ENCODE measurements at places on chromosomes 5 and 9. TPM values are rescaled to one million over a fixed set of nuclear protein-coding genes. Genes with fewer than 3 reads are reported as not detected.

GRCh38 chr5:60668686-60669304, 31.2 kb downstream of the DEPDC1B start:
- peak; percentile 37 for DNase-seq

Gene SLCO4C1
- 0.75 TPM for polyA plus RNA-seq

Gene IL3
- 0.34 TPM for polyA plus RNA-seq

DNA sequence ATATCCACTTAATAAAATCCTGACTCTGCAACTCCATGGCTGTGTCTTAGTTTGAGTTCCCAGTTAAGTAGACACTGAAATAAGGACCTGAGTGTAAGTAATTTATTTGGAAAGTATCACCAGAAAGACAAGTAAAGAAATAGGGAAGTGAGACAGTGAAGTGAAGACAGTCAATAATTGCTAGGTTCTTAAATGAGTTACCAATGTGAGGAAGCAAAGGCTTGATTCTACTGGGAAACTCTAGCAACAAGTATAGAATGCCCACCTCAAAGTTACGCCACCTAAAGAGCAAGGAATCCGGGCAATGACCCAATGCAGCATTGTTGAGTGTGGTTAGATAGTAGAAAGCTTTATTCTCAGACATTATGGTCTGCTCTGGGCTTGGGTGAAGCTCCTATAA, 383.9 kb downstream of the TLR4 start:
- no peak for DNase-seq

DNA sequence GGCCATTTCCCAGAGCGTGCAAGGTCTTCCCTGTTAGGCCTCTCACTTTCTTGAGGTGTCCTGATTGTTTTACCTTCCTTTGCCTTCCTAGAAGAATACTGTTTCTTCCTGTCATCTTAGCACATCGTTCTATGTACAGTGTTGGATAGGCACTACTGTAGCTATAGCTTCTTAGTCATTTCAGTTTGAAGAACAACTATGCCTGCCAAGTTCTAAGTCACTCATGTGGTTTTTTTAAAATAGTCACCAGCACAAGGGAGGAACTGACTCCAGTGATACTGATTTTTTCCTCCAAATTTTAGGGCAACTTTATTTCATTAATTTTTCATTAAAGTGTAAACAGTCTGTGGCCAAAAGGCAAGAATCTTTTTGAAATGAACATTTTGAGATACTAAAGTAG, 122.4 kb upstream of the NR5A1 start:
- no peak for DNase-seq

Gene OSMR
- polyA plus RNA-seq = 32.0 TPM

Gene TRIM7
- polyA plus RNA-seq = 5.3 TPM

DNA sequence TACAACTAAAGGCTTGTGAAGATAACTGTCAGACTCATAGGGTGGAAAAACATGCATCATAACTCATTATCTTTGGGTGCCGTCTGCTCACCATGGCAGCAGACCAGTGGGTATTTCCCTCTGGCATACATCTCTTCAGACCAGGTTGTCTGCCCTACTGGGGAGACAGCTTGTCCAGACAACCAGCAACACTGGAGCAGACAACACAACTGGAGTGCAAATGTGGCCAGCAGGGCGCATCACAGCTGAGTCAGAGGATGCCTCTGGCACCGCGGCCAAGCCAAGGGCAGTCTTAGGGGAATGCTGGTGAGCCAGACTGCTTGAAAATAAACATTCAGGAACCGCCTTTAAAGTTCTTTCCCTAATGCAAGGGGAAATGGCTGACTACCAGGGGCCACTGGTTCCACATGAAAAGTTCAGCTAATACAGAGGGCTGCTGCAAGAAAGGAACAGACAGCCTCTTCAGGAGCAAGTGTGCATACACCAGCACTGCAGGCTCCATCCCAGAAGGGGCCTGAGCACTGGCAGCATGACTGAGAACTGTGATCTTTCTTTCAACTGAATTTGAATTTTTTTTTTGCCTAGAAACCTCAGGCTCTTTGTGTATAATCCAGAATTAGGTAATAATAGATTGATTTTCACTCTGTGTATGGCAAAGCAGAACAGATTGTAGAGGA, 77.3 kb downstream of the MAMDC2 start:
- DNase-seq = no peak

GRCh38 chr5:164058621-164059020, 553.2 kb downstream of the MAT2B start:
- DNase-seq = no peak

Gene SLC45A2
- polyA plus RNA-seq = 0.05 TPM

Gene CTXN3
- 0.30 TPM for polyA plus RNA-seq

DNA sequence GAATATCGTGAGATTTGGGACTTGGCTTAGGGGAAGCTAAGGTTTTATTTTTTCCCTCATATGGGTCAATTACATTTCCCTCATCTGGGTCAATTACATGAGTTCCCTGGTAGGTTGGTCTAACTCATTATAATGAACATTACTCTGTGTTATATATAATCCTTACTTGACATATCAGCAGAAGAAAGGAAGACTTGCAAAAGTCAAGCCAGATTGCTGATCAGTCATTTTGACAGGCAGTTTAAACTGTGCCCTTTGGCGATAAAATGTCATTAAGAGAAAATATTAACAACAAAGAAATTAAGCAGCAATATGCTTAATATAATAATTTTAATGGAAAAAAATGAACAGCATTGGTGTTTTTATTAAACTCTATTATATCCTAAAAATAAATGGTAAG, 23.1 kb upstream of the TRPM3 start:
- DNase-seq = no peak

Gene ZFYVE16
- polyA plus RNA-seq = 23.3 TPM

DNA sequence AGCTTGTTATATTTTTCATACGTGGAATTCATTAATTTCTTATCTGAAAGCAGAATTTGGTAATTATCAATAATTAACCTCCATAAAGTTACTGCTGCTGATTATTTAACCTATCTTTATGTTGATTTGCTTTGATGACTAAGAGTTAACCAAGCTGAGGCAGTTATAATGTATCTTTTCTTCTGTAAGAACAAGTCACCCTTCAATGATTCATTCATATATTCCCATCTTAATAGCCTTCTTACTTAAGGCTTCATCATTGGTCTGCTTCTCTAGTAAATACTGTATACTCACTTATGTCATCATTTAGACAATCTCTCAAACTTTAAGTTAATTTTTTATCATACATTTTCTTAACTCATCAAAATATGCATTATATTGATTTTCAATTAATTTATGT, 592.2 kb downstream of the ANXA1 start:
- no peak for DNase-seq

Gene FOXD4L5
- 0.07 TPM for polyA plus RNA-seq

DNA sequence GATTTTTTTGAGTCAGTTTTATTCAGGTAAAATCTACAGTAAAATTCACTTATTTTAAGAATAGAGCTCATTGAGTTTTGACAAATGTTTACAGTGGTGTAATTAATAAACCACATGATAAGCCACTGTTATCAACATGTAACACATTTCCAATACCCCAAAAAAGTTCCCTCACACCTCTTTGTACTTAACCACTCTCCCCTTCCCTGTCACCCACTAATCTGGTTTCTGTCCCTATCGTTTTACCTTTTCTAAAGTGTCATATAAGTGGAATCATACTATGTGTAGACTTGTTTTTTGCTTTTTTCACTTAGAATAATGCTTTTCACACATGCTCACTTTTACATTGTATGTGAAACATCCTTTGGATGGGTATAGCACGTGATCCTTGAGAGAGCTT, 127.2 kb downstream of the KDM4C start:
- no peak for DNase-seq

Gene DMRT3
- polyA plus RNA-seq = 0.21 TPM

DNA sequence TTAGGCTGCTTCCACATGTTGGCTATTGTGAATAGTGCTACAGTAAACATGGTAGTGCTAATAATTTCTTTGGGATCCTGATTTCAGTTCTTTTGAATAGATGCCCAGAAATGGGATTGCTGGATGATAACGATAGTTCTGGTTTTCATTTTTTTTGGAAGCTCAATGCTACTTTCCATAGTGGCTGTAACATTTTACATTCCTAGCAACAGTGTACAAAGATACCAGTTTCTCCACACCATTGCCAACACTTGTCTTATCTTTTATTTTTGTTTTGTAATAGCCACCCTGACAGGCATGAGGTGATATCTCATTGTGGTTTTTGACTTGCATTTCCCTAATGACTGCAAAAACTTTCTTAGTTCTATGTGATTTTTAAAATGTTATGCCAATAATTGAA, 68.8 kb upstream of the LRRC70 start:
- no peak for DNase-seq

GRCh38 chr5:44645502-44645901, 163.2 kb upstream of the MRPS30 start:
- no peak for DNase-seq

- DNase-seq = no peak
Measured at GRCh38 chr5:109946610-109947009, 256.9 kb downstream of the MAN2A1 start.

Gene GLRX
- polyA plus RNA-seq = 119 TPM

DNA sequence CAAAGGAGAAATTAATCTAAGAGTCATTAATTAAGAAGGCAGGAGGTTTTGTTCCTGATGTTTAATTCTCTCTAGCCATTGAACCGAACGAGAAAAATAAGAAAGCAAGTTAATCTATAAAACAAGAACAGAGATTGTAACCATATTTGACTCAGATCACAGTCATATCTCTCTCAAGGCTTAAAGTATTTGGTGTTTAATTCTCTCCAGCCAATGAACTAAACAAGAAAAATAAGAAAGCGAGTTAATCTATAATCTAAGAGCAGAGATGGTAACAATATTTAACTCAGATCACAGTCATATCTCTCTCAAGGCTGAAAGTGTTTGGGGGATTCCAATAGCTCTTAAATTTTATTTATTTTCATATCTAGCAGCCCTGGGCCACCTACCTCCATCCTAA, 74.4 kb upstream of the SHISAL2B start:
- no peak for DNase-seq

DNA sequence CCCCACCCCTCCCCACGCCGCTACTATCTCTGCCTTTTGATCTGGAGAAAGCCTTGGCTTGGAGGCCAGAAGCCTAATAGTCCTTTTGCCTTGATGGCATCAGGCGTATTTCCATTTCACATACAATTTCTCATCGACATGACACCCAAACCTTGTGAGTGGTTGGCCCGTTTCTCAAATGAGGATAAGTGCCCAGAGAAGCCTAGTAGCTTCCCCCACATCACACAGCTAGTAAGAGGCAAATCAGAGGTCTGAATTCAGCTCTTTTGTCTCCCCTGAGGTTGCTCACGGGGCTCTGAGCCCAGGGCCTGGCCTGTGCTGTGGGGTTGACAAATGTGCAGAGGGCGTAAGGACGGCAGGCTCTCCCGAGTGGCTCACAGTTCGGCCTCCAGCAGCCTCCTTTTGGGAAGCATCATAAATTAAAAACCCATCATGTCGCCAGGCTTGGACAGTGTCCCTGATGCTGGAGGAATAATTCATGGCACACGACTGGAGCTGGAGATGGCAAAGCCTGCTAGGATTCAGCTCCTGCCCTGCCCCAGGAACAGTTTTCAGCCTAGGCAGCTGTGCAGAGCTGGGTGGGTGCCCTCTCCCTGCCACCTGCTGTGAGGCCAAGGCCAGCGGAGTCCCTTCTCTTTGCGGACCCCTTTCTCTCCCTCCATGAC, 263.8 kb downstream of the NSG2 start:
- DNase-seq = no peak

DNA sequence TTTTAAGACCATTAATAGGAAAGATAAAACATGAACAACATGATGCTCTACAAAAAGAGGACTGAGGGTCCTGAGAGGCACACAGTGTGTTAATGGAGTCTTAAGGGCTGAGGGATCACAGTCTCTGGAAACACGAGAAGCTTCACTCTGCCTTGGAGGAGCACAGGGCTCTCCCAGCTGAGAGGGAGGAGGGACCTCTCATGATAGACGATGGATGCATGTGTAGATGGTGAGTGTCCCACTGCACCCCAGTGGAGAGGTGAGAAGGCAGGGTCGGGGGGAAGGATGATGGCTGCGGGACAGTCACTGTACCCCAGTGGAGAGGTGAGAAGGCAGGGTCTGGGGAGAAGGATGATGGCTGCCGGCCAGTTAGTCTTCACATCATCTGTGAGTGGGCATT, 613.4 kb downstream of the IRX1 start:
- DNase-seq = no peak

DNA sequence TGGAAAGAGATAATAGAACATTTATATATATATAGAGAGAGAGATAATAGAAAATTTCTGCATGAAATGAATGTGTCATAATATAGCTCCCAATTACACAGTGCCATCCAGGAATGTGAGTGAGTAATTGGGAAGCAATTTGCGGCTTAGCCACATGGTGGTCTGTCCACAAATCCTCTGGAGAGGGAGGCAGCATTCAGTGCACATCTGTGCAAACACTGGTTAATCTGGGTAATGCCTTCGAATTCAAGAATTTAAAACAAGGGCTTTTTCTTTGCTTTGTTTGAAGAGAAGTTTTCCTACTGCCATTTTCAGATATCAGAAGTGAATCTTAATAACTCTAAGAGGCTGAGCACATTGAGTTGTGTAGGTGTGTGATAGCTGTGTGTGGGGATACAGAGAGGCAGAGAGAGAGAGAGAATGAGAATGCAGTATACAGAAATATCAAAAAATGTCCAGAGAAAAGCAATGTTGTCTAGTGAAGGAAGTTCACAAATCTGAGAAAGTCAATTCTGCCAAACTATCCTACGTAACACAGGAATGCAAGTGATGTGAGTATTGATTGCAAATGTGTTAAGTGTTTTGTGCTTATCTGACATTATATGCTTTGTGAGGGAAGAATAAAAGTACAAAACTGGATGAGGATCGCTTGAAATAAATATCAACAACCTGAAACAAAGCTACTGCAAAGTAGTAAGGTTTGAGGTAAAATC, 134.6 kb downstream of the EDIL3 start:
- no peak for DNase-seq

- no peak for DNase-seq
Measured at GRCh38 chr9:119195521-119195920, 173.7 kb downstream of the BRINP1 start.

- no peak for DNase-seq
Measured at GRCh38 chr5:121967187-121967586, 5.4 kb downstream of the SRFBP1 start.

DNA sequence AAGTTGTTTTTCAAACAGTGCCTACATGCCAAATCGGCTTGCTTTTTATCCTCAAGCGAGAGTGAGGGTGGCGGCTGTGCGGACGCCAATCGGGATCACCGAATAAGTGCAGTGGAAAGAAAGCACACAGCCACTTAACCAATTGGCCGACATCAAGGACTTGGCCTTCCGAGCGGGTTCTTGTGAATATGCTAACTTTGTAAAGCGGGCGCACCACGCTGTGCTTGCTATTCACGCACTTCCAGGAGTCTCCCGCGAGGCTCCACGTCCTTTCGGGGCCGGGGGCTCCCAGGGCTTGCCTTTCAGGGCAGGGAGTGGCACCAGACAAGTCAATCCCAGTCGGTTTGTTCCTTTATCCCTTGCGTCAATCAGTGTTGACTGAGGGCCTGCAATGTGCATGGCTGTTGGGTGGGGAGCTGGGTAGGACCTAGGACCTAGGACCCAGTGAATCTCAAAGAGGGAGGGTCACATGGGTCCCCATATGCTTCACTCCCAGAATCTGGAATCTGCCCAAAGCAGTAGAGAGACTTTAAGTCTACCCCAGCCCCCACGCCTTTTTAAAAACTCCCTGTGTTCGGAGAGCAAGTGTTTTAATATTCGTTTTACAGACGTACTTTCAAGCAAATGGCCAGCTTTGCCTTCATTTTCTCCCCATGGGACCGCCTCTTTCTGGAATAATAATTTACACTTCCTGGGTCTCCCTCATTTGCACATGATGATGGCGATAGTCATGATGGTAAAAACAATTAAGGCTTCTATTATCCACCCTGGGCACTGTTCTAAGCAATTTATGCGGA, 2.0 kb upstream of the GCNT4 start:
- DNase-seq = no peak

- no peak for DNase-seq
Measured at GRCh38 chr5:51479840-51480239, 96.6 kb downstream of the ISL1 start.

GRCh38 chr5:88833371-88834130, 49.4 kb downstream of the MEF2C start:
- peak; percentile 48 for DNase-seq
